ENCODE measurements at places on chromosomes 3 and 15. TPM values are rescaled to one million over a fixed set of nuclear protein-coding genes. Genes with fewer than 3 reads are reported as not detected.

Gene B3GALNT1
- total RNA-seq: 28.5 TPM

- peak; percentile 88 for DNase-seq
Measured at GRCh38 chr15:71374607-71375352, 259.5 kb downstream of the THSD4 start.

DNA sequence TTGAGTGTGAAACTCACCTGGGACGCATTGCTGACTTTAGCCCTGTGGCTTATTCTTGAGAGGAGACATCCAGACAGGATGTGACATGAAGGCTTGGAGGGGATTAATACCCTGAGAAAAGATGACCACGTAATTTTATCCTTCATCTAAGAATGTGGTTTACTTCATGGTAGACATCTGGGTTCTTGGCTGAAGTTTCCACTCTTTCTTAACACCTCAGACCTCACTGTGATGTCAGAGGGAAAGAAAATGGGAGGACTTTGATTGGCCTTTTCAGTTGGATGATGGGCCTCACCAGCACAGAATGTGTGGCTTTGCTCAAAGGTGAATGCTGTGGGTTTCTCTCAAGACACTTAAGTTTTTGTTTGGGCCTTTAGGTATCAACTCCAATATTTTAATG lies 16.5 kb downstream of the GORASP1 start:
- DNase-seq: peak; percentile 6

DNA sequence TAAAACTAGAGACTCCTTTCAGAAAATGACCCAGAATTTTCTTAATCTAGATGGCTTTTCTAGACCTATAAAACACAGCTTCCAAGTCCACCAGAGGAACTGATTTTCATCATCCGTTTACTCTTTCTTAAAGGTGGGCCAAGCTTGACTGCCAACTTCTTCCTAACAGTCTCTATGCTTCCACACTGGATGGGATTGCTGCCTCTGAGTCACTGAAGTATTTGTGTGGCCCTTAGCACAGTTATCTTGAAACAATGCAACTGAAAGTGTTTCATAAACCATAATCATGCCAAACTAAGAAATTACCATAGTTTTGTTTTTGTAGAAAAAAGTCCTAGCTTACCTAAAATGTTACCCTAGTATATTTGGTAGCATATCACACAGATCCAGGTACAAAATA lies 985.7 kb downstream of the TUSC7 start:
- peak; percentile 93 for DNase-seq

DNA sequence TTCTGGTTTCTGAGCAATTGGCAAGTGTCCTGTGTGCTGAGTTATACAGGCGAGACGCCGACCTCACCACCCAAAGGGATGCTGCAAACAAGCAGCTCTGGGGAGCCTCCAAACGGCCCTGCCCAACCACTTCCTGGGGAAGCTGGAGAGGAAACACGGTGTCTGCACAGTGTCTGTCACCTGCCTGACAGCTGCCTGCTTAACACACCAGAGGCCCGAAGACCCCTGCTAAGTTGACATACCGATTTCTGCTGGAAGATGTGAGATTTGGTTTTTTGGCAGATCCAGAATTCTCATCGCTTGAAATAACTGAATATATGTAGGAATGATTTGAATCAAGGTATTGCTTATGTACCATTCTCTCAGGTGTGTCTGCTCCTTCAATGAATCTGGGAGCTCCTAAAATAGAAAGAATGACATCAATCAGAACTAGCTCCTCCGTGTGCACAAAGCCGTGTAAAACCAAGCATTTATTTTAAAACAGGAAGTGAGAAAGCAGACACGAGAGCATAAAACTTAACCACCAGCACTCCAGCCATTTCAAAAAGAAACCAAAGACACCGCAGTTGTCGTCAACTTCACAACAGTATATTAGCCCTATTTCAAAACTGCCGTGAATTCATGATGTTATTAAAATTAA lies 27.2 kb downstream of the LRRC2 start:
- peak; percentile 82 for DNase-seq

DNA sequence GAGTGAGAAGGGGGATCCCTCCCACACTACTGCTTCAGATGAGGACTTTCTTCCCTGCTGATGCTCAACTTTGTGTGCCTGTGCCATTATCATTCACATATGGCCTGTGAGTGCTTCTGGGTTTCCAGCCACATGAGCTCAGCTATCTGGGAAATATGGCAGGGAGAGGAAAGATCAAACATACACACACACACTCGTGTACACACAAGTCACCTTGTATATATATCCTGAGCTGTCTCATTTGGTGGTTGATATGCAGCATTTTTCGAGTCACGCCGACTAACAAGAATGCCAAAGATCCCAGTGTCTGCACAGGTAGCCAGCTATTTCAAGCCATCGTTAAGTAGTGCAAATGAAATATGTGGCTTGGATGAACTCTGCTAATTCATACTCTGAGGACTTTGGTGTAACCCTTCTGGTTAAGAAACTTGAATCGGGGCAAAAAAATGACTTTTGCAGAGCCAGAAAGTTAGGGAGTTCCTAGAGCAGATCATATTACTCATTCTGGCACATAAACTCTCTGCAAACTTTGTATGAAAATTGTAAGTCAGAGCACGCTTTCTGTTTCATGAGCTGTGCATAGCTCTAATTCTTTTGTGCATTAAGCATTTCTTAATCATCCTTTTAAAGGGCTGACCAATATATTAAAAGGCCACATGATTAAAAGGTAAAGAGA lies 24.9 kb upstream of the WNT5A start:
- peak; percentile 89 for DNase-seq

GRCh38 chr3:61780455-61781228 lies 219.3 kb downstream of the PTPRG start:
- DNase-seq: no peak

GRCh38 chr3:168295027-168295426 lies 199.3 kb upstream of the GOLIM4 start:
- no peak for DNase-seq

- no peak for DNase-seq
Measured at GRCh38 chr3:108959017-108959416, 5.3 kb upstream of the GUCA1C start.

Gene PLAAT1
- total RNA-seq: 0.90 TPM

Gene C3orf18
- 13.3 TPM for total RNA-seq

DNA sequence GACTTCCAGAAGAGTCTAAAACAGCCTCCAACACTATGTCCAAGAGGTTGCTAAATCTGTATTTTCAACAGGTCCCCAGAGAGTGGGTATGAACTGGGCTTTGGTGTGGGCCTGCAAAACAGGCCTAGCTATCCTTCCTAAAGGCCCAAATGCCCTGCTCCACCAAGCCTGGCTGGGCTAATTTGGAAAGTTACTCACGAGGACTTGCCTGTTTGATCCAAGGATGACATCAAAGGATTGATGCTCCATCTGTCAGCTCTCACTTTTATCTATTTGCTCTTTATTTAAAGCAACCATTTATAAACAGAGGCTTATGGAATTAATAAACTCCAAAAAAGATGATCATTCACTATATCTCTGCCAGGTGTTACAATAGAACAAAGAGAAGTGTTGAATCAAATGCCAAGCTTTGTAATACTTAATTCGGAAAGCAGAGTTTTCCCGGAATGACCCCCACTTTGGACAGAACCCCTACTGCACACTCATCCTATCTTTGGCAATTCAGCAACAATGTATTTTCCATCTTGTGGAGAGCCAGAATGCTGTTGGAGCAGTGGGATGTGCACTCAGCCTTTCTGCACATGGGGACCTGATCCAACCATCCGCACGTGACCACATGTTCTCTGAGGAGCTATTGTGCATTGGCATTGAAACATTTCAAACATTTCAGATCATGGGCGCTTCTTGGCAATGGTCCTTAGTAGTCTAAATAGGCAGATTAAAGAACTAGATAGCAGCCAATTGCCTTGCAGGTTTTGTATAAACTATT lies 163.3 kb upstream of the THBS1 start:
- DNase-seq: peak; percentile 49

DNA sequence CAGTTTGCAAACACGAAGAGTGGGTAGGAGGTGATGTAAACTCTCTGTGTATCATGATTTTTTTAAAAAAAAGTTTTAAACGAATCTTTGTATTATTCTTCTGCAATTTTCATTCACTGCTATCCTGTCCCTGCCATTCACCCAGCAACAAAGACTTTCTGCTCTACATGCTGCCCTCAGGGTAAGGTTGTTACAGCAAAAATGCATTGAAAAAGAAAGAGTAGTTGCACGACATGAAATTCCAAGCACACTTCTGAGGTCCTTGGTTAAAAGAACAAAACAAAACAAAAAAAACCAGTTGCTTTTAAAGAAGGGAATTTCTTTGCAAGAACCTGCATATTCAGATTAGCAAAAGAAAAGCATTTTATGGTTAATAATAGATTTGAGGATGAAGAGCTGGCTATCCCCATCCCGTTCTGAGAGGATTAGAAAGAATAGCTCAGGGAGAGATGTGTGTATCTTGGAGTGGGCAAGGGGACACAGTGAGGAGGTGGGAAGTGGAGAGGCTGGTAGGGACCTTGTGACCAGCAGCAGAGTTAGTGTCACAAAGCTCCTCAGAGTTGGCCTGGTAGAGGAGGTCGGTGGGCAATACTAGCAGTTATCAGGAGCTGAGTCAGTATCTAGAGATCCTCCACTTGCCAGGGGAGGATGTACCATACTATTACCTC lies 290.8 kb downstream of the NEK10 start:
- DNase-seq: no peak

Gene RTP4
- total RNA-seq: 2.8 TPM

DNA sequence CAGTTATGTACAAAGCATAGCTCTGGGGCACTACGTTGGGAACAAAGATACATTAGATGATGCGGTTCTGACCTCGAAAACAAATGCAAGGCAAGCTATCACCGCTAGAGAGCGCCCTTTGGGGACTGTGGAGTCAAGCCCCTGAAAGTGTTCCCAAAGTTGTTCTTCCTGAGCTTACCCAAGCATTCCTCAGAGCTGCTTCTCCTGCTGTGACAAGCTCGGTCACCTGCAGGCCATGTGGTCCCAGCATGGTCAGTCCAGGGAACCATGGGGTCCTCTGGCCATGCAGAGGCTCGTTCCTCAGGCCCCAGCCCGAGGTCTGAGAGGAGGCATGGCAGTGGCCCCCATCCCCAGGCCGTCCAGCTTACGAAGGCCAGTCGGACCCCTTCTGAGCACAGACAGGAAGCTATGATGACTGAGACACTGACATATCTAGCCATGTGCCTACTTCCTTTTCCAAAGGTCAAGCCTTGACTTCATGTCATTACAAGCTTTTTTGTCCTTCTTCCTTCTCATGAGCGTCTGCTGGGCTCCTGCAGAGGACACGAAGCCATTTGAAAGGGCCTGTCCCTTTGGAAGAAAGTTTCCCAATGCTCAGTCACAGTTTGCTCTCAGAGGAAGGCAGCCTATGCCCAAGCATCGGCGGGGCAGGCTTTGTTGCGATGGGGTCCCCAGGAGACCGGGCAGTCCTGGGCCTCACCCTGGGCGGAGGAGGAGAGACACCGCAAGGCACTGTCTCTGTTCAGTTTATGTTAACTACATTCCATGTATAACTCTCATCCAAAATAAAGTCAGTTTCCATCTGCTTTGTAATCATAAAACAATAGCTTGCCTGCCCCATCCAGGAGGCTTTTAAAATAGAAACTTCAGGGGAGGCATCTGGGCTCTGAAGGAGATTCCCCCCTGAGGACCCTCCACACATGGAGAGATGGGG lies 79.3 kb downstream of the ATP10A start:
- peak; percentile 37 for DNase-seq

Gene MINAR1
- total RNA-seq: 0.98 TPM

Gene CILP
- 0.16 TPM for total RNA-seq

DNA sequence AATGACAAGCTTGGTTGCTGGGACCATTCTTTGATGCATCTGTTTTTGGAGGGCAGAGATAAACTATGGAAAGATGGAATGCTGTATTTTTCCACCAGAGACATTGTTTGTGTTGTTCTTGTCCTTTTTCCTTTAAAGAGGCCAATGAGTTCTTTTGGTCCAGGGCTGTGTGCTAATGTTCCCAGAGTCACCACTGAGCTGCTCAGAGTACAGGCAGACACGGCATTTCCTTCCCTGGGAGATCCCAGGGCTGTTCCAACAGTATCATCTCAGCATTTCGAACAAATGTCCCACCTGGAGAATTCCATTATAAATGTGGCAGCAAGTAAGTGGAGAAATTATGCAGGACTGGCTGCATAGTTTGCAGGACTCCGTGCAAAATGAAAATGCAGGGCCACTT lies 190.6 kb downstream of the IL20RB start:
- no peak for DNase-seq

DNA sequence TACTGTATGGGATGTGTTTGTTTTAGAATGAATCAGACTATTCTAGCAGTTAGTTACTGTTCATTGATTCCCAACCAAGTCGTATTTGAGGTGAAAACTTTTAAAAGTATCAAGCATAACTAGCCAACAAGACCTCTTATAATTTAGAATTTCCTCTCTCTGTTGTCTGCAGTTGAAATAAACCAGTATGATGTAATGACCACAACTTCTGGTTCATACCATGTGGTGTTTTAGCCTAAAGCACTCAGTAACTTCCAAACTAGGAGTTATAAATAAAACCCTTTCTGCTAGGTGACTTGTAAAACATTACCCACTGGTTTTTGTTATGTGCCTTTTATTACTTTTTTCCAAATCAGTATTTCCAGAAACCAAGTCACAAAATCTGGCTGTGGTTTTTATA lies 19.8 kb upstream of the P2RY12 start:
- DNase-seq: peak; percentile 47

GRCh38 chr15:92018535-92019239 lies 165.2 kb downstream of the SLCO3A1 start:
- no peak for DNase-seq

DNA sequence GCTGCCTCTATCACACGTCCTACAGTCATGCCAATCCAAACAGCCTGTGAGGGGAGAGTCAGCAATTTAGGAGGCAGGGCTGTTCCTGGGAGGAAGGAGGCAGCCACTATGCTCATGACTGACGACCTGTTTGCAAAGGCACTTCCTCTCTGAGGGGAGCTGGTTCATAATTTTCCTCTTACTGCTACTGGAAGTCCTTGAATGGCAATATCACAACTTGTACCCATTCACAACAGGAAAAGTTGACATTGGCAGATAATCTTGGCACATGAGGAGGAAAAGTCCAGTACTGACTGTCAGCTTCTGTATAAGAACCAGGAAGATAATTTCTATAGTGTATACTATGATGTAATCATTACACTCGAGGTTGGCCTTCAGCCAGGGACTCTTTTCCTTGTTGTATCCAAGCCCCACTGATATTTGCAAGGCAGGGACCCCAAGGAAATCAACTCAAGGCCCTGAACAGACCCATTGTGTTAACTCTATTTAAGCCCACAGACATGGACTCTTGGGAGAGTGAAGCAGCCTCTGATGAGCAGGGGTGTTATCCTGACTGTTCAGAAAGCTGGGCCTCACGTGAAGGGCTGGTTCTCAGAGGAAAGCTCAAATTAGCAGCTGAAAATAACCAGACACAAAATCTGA lies 267.3 kb upstream of the ADAMTS9 start:
- DNase-seq: no peak

Gene ZNF770
- total RNA-seq: 27.4 TPM

DNA sequence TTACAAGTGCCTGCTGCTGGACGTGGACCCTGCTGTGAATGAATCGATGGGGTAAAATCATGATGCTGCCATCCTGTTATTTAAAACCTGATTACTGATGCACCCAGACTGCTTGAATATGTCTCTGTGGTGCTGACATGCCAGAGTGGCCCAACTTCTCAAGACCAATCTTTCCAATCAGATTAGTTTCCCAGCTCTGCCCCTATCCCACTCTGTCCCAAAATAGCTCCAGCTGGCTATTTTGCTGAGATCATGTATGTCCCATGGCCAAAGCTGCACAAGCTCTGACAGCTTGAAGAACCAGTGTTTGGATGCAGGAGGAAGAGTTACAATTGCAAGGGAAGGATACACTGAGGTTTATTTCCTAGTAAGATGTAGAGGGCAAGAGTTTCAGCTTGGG lies 153.6 kb downstream of the TMEM108 start:
- DNase-seq: no peak

- DNase-seq: peak; percentile 30
Measured at GRCh38 chr3:155805204-155805801, 775 bp downstream of the C3orf33 start.

Gene SLC9C1
- total RNA-seq: 0.33 TPM

Gene SMCO1
- total RNA-seq: not detected
